ENCODE measurements at places on chromosomes 3 and 15.

DNA sequence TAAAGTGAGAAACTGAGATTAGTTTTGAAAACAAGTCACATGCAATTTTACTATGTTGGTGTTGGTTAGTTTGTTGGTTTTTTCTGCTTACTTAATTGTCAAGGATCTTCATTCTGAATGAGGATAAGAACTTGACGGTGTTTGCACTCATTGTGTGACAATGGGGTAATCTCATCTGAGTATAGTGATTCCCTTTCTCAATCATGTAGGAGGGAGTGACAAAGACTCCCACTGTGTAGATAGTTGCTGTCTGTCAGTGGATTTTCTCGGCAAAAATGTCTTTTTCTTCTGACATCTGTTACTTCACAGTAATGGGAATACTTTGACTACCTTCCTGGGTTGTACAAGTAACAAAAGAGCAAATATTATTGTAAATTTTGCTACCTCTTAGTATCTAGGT, 23.5 kb downstream of the KCNH8 start:
- DNase-seq, result no peak

DNA sequence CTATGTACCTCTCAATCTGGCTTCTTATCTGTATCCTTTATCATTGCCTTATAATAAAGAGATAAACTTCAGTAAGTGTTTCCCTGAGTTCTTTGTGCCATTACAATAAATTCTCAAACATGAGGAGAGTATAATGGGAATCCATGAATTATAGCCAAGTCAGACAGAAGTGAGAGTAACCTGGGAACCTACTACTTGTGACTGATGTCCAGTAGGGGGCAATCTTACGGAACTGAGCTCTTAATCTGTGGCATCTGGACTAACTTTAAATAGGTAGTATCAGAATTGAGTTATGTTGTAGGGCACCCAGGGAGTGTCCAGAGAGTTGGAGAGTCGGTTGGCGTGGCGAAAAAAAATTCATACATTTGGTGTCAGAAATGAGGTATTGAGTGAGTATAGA, 542.6 kb downstream of the ZBBX start:
- DNase-seq, result no peak

DNA sequence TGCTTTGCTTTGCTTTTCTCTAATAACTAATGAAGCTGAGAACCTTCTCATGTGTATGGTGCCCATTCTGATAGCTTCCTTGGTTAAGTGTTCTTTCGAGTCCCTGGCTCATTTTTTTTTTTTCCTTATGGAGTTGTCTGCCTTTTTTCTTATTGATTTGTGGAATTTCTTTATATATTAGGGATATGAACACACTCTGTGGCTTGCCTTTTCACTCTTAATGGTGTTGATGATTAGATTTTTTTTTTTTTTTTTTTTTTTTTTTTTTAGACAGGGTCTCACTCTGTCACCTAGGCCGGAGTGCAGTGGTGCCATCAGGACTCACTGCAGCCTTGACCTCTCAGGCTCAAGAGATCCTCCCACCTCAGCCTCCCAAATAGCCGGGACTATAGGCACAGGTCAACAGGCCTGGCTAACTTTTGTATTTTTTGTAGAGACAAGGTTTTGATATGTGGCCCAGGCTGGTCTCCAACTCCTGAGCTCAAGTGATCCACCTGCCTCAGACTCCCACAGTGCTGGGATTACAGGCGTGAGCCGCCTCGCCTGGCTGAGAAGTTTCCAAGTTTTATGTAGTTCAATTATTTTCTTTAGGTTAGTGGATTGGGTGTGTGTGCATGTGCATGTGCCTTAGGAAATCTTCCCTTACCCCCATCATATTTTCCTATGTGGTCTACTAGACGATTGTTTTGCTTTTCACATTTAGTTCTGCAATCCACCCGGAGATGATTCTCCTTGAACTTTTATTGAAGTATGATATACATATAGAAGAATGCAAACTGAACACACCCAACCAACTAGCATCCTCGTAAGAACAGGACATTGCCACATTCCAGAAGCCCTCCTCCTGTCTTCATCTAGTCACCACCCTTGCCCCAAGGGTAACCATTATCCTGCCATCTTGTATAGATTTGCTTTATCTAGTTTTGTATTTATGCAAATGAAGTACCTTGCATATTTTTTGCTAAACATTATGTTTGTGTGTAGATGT, 1.7 kb upstream of the SNRPA1 start:
- DNase-seq, result no peak

GRCh38 chr3:124509884-124510283, 220.4 kb upstream of the UMPS start:
- DNase-seq, result no peak

- no peak for DNase-seq
Measured at GRCh38 chr15:93477188-93477587, 388.2 kb upstream of the RGMA start.

DNA sequence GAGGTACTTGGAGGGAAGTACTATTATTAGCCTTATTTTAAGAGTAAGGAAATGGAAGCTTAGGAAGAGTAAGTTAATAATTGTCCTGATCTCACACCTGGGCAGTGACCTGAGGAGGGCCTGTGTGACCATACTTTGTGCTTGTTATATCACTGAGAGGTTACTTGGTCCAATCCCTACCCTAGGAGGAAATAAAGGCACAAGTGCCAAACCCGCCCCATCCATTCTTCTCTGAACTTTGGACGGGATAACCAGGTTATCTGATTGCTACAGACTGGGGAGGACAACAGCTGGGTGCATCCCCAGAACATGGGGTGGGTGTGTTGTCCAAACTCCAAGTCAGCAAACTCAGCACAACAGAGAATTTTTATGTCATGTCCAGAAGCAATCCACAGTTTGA, 77.7 kb upstream of the NR2E3 start:
- DNase-seq, result no peak

GRCh38 chr15:75923756-75924155, 20.1 kb downstream of the FBXO22 start:
- no peak for DNase-seq

- no peak for DNase-seq
Measured at GRCh38 chr3:185656321-185656840, 70.3 kb downstream of the SENP2 start.

GRCh38 chr3:5029715-5030114, 50.5 kb downstream of the BHLHE40 start:
- no peak for DNase-seq

- no peak for DNase-seq
Measured at GRCh38 chr3:126373682-126374601, 16.7 kb upstream of the KLF15 start.

- DNase-seq, result no peak
Measured at GRCh38 chr3:3125977-3126376, 763 bp upstream of the TRNT1 start.

DNA sequence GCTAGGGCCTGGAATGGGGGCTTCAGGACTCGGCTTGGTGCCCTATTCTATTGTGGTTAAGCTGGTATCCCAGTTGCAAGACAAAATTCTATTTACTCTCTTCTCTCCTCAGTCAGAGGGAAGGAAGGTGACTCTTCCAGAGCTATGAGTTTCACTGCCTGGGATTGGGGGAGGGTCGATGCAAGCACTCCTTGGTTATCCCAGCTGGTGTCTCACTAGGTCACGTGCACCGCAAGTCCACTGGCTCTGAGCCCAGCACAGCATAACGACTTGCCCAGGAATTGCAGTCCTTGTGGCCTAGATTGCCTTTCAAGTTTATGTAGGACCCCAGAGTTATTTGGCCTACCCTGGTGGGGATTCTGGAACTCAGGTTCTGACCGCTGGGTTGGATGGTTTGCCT, 958.8 kb downstream of the IGSF11 start:
- no peak for DNase-seq

DNA sequence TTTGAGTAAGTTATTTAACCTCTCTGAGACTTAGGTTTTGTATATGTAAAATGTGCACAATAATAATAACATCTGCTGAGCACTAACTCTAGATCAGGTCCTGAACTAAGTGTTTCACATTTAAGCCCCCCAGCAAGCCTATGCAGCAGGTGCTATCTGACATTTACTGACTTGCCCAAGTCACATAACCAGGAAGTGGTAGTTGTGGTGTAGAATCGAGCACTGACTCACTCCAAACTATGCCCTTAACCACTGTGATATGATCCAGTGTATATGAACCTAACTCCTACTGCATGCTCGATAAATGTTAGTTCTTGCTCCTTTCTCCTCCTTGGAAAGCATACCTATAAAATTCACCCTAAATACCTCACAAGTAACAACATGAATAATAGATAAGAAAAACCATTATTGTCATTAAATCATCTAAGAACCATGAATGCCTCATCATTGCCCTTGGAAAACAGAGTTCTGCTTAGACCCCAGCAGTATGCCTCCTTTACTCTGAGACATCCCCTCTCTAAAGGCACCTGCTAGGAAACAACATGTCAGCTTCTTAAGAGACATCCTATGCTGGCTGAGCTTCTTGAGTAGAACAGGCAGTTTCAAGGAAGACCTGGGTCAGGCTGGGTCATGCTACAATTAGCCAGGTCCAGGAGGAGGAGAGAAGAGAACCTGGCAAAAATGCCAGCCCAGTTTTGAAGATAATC, 3.0 kb upstream of the SHC4 start:
- no peak for DNase-seq

GRCh38 chr3:59783468-59783988, 733.7 kb upstream of the CFAP20DC start:
- no peak for DNase-seq

GRCh38 chr15:40066589-40066988, 27.6 kb upstream of the SRP14 start:
- DNase-seq, result no peak

DNA sequence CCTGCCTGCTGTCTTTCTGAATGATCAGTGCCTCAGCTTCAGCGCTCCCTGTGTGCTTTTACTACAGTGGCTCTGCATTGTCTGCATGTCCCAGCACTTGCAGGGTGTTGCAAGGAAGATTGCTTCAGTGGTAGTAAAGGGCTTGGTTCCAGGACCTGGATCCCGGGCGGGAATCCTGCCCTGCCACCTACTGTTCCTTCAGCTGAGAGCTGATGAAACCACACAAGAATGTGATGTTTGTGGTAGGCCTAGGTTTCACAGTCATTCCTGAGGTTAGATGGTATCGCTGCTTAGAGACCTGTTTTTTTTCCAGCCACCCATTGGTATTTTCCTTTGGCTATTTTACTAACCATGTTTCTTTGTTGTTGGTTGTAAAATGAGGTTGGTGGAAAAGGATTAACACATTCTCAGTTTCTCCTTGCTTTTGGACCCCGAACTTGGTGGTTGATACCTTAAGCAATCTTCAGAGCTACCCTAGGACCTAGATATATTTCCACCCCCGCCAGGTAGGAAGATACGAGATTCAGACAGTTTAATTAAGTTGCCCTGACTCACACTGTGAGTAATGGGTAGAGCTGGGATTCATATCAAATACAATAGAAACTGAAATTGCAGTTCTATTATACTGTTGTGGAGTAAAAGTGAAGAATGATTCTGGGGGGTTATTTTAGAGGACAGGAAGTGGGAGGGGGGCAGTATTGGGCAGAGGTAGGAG, 11.4 kb downstream of the GPR87 start:
- DNase-seq, result no peak

DNA sequence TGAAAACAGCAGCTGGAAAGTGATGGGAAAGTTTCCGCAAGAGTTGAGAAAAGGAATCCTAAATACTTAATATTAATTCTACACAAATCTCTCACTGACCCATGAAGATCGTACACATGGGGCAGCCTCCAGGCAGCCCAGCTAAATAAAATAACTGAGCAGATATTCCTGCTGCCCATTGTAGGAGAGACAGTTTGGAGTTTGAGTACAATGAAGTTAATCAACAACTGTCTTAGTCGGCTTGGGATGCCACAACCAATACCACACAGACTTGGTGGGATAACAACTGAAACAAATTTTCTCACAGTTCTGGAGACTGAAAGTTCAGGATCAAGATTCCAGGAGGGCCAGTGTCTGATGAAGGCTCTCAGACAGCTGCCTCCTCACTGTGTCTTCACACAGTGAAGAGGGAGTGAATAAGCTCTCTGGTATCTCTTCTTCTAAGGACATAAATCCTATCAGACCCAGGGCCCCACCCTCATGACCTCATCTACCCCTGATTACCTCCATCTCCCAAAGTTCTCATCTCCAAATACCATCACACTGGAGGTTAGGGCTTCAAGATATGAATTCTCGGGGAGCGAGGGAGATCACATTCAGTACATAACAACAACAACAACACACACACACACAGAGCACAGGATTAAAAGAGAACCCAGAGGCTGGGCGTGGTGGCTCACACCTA, 9.7 kb downstream of the TRPM7 start:
- DNase-seq, result no peak

GRCh38 chr3:147380387-147380951, 25.9 kb downstream of the ZIC4 start:
- DNase-seq, result no peak

GRCh38 chr3:44323341-44323955, 15.1 kb upstream of the TCAIM start:
- peak; percentile 25 for DNase-seq

DNA sequence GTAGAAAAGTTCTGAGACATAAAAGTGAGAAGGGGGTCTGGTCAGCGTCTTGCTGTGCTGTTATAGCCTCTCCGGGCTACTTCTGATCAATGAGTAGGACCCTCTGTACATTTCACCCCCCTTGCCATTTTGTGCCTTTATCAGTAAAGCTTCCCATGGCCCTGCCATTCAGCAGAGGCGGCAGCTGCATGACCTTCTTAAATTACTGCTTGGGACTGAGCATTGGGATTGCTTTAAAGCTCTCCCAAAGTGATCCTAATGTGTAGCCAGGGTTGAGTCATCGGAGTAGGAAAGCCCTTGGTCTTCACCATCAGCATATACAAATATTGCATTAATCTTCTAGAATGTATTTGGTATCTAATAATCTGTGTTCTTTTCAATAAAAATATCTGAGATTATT, 70.2 kb downstream of the FMN1 start:
- no peak for DNase-seq

- no peak for DNase-seq
Measured at GRCh38 chr3:111278959-111279358, 207.3 kb downstream of the NECTIN3 start.

DNA sequence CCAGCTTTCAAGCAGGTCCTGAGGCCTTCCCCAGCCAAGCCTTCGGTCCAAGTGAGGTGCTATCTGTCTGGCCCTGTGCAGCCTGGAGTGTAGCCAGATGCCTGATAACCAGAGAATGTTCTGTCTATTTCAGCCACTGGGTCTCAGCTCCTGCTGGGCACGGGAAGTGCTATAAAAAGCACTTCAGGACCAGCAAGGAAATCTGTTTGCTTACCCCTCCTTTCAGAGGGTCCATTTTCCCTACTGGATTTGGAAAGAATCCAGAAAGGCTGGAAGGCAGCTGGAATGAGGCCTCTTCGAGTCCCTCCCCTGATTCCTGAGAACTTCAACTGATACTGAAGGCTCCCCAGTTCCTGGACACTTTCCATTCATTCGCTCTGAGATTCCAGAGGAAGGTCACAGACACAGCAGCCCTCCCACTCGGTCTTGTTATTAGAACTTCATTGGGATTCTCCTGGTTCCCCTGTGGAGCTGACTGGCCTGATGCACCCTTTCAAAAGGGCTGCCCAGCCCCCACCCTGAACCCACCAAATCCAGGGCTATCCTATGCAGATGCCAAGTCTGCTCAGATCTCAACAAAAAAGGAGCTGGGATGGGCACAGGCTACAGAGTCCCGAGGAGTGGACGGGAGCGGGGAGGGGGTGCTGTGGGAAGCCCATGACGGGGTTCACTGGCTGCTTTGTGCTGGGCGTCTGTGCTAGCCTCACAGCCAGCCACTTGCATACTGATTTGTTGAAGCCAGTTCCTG, 70.4 kb downstream of the UMPS start:
- DNase-seq, result no peak

Data from NCI-H2107 (cell line).